T-cell (primary cell): ENCODE measurements at places on chromosomes 6 and 20.

- H3K36me3 ChIP-seq, result no peaks in the 10 kb centered on the region
- no peaks in the 10 kb centered on the region for H3K4me1 ChIP-seq
- no peaks in the 10 kb centered on the region for H3K27me3 ChIP-seq
- H3K4me3 ChIP-seq, result no peak overlapping the region
- H3K27ac ChIP-seq, result no peak overlapping the region
- no peak for DNase-seq
Measured at GRCh38 chr6:144123421-144123820, 26.9 kb upstream of the STX11 start.

- no peak overlapping the region for H3K27ac ChIP-seq
- no peaks in the 10 kb centered on the region for H3K27me3 ChIP-seq
- DNase-seq, result no peak
- H3K36me3 ChIP-seq, result peaks cover 1% of the 10 kb centered on the region
- H3K4me3 ChIP-seq, result peak overlapping the region; percentile 97
- peaks cover 8% of the 10 kb centered on the region for H3K4me1 ChIP-seq
Measured at GRCh38 chr20:33401921-33402369, 626 bp upstream of the CDK5RAP1 start.

- H3K27me3 ChIP-seq, result no peaks in the 10 kb centered on the region
- H3K4me3 ChIP-seq, result no peak overlapping the region
- H3K36me3 ChIP-seq, result no peaks in the 10 kb centered on the region
- H3K27ac ChIP-seq, result no peak overlapping the region
- no peaks in the 10 kb centered on the region for H3K4me1 ChIP-seq
- DNase-seq, result no peak
Measured at GRCh38 chr20:41287327-41287726, 30.2 kb downstream of the ZHX3 start.

DNA sequence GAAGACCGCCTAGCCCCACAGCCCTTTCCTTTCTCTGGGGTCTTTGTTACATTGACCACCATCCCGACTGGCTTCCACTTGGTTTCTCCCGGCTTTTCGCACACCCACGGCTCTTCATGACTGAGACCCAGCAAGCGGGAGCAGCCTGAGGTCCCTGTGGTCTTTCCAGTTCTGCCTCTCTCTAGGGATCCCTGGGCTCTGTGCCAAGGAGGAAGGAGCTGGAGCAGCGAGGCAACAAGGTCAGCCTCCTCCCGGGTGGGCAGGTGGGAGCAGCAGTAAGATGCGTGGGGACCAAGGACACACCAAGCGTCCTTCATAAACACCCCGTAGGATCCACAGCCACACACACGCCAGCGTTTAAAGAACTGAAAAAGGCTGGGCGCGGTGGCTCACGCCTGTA, 29.6 kb upstream of the MRGBP start:
- no peak overlapping the region for H3K27ac ChIP-seq
- H3K27me3 ChIP-seq, result no peaks in the 10 kb centered on the region
- no peak overlapping the region for H3K4me3 ChIP-seq
- H3K36me3 ChIP-seq, result no peaks in the 10 kb centered on the region

DNA sequence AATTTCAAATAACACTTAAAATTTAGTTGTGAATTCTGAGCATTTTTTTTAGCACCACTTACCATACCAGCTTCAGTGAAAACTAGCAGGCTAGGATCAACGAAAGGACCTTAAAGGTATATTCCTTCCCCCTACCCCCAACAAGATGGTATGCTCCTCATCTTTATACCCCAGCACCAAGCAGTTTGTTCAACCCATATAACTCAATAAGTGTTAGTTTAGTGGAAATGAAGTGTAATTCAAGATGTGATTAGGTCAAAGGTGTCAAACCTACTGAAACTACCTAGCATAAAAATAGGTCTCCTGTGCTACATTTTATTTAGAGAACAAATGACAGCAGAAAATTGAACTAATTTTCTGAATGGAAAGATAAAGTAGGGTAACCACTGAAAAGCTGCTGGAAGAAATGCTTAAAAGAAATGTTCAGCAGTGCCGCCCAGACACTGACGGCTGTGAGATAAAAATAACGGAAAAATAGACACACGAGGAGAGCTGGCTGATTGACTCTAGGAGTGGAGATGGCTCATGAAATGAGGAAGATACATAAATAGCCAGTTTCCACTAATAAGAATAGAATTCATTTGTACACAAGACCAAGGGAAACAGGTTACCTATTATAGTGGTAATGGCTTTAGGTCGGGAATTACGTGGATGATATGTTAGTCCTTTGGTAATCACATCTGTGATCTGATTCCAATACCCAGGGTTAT, 94.8 kb downstream of the IPCEF1 start:
- no peaks in the 10 kb centered on the region for H3K36me3 ChIP-seq
- H3K27me3 ChIP-seq, result no peaks in the 10 kb centered on the region
- H3K4me3 ChIP-seq, result no peak overlapping the region
- DNase-seq, result no peak
- H3K4me1 ChIP-seq, result peaks cover 7% of the 10 kb centered on the region

DNA sequence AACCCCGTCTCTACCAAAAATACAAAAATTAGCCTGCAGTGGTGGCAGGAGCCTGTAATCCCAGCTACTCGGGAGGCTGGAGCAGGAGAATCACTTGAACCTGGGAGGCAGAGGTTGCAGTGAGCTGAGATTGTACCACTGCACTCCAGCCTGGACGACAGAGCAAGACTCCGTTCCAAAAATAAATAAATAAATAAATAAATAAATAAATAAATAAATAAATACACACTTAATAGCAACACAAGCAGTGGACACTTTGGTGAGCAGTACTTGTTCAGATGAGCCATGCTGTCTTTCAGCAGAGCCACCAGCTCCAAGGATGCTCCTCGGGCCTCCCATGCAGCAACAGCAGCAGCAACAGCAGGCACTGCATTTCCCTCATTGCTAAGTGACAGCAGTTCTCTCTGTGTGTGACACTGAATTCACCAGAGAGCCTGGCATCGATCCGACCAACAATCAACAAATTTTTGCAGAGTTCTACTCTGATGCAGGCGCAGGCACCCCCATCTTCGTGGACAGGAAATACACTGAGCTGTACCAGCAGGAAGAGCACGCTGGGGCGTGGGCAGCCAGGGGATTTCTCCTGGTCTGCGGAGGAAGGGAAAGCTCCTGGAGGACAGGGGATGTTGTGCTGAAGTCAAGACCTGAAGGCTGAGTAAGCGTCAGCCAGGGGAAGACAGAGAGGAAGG, 54.0 kb upstream of the SNX9 start:
- peaks cover 35% of the 10 kb centered on the region for H3K4me1 ChIP-seq
- no peaks in the 10 kb centered on the region for H3K36me3 ChIP-seq
- DNase-seq, result peak; percentile 29
- H3K27ac ChIP-seq, result no peak overlapping the region

DNA sequence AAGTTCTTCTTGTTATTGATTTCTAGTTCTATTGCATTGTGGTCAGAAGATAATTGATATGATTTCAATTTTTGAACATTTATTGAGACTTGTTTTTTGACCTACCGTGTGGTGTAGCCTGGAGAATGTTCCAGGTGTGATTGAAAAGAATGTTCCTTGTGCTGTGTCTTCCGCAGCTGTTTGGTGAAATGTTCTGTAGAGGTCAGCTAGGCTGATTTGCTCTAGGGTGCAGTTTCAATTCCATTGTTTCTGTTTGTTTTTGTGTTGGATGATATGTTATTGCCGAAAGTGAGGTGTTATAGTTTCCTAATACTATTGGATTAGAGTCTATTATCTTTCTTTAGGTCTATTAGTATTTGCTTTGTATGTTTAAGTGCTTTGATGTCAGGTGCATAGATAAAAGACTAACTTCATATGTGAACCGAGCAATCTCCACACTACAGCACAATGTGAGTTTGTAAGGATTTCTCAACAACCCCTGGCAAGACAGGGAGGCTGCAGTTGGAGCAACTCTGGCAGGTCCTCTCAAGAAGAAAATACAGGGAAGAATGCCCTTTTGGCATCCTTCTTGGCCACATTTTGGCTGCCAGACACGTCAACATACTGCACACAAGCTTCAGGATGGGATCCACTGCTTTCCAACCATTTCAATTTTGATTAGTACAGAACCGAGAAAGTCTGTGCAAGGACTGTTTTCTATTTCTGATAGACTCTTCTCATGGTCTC, 320.7 kb downstream of the RNF144B start:
- H3K27ac ChIP-seq, result no peak overlapping the region
- no peak overlapping the region for H3K4me3 ChIP-seq
- no peaks in the 10 kb centered on the region for H3K36me3 ChIP-seq
- no peaks in the 10 kb centered on the region for H3K27me3 ChIP-seq
- no peak for DNase-seq

- H3K4me1 ChIP-seq, result peaks cover 4% of the 10 kb centered on the region
- H3K36me3 ChIP-seq, result no peaks in the 10 kb centered on the region
- no peak overlapping the region for H3K4me3 ChIP-seq
- H3K27me3 ChIP-seq, result no peaks in the 10 kb centered on the region
Measured at GRCh38 chr6:96391776-96392360, 129.7 kb upstream of the UFL1 start.

GRCh38 chr6:21455071-21455470, 138.5 kb upstream of the SOX4 start:
- no peak overlapping the region for H3K27ac ChIP-seq
- H3K27me3 ChIP-seq, result peaks cover 6% of the 10 kb centered on the region
- no peak overlapping the region for H3K4me3 ChIP-seq
- no peaks in the 10 kb centered on the region for H3K4me1 ChIP-seq

GRCh38 chr6:30997301-30997700, 13.0 kb upstream of the MUC22 start:
- no peak for DNase-seq
- H3K4me3 ChIP-seq, result no peak overlapping the region
- H3K4me1 ChIP-seq, result no peaks in the 10 kb centered on the region
- no peak overlapping the region for H3K27ac ChIP-seq
- peaks cover 7% of the 10 kb centered on the region for H3K27me3 ChIP-seq

GRCh38 chr6:147586044-147586443, 77.6 kb downstream of the SAMD5 start:
- no peaks in the 10 kb centered on the region for H3K36me3 ChIP-seq
- H3K4me1 ChIP-seq, result no peaks in the 10 kb centered on the region

DNA sequence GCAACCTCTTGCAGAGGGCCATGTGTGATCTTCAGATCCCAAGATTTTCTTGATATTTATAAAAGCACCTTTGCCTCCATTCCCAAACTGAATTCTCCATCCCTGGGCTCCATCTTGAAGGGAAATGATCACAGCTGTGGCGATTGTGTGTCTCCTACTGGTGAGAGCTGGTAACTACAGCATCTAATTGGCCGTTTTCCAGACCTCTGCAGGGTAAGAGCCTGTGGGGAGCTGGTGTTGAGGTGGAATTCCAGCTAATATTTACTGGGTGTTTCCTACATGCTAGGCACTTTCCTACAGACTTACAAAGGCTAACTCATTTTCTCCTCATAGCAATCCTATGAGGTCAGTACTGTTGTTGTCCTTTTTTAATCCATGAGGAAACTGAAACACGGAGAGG, 59.2 kb upstream of the FNDC1 start:
- no peak for DNase-seq
- H3K27ac ChIP-seq, result peak overlapping the region; percentile 87
- no peaks in the 10 kb centered on the region for H3K36me3 ChIP-seq

GRCh38 chr6:163001330-163001729, 273.6 kb downstream of the PACRG start:
- no peak for DNase-seq
- H3K27ac ChIP-seq, result no peak overlapping the region
- no peak overlapping the region for H3K4me3 ChIP-seq
- H3K27me3 ChIP-seq, result no peaks in the 10 kb centered on the region
- H3K4me1 ChIP-seq, result no peaks in the 10 kb centered on the region
- H3K36me3 ChIP-seq, result no peaks in the 10 kb centered on the region

DNA sequence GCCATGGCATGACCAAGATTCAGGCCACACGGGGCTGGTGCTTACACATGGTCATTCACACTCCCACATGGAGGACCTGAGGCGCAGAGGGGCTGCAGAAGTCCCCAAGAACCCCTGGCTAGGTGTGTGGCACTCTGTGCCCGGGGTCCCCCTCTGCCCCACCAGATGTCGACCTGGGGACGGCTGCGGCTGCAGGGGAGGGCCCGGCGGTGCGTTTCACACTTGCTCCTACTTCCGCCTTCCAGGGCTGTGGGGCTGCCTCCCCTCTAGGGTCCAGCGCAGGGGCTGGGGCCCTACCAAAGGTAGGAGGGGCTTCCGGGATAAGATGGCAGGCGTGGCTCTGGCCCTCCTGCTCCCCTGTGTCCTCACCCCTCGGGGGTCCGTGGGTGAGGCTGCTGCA, 81.1 kb upstream of the SLCO4A1 start:
- H3K27me3 ChIP-seq, result no peaks in the 10 kb centered on the region
- DNase-seq, result no peak
- H3K36me3 ChIP-seq, result no peaks in the 10 kb centered on the region
- no peak overlapping the region for H3K27ac ChIP-seq
- H3K4me3 ChIP-seq, result no peak overlapping the region
